ENCODE measurements at places on chromosomes 3 and 15.

DNA sequence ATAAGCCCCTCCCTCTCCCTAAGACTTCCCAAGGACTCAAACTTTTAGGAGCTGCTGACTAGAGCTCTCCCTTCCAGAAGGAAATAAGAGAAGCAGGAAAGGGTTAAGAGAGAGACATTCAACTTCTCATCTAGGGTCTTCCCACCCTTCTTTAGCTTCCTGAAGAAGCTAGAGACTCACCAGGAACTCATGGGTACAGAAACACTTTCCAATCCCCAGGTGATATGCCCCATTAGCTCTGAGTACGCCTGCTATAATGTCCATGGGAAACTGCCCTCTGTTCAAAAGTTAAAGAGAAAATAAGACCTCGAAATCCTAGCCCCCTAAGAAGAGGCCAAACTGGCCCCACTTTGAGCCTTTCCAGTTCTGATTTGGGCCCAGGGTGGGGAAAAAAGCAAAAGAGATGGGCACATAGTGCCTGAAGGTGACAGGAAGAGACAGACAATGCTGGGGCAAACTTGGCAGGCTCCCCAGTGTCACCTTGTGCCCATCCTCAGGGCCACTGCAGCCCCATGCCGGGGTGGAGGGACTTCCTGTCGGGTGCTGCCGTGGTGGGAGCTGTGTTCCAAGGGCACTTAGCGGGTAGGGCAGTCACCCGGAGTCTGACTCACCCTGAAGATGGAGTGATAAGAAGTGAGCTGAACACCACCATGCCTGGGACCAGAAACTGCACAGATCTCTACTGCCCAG is 29.5 kb downstream of the CCDC12 start:
- no peak for DNase-seq

DNA sequence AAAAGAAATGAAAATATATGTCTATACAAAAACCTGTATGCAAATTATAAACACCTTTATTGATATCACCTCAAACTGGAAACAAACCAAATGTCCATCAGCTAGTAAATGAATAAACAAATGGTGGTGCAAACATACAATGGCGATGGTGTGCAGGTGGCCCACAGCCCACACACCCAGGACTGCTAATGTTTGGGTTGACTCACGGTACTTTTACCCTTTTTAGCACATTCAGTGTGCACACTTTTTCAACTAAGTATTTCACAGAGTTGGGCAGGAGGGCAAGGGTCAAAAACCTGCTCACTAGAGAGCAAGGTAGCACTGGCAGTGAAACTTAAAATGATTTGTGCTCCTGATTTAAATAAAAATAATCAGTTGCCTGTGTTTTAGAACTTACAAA is 123.1 kb upstream of the BHLHE40 start:
- no peak for DNase-seq

- DNase-seq: no peak
Observed at GRCh38 chr3:60053526-60054265, 1003.9 kb upstream of the CFAP20DC start.

- no peak for DNase-seq
Observed at GRCh38 chr15:95653361-95653805, 677.1 kb upstream of the NR2F2 start.

GRCh38 chr15:101178931-101179330 is 72.9 kb downstream of the CHSY1 start:
- no peak for DNase-seq

GRCh38 chr3:158808697-158809096 is 6.8 kb downstream of the MFSD1 start:
- no peak for DNase-seq

DNA sequence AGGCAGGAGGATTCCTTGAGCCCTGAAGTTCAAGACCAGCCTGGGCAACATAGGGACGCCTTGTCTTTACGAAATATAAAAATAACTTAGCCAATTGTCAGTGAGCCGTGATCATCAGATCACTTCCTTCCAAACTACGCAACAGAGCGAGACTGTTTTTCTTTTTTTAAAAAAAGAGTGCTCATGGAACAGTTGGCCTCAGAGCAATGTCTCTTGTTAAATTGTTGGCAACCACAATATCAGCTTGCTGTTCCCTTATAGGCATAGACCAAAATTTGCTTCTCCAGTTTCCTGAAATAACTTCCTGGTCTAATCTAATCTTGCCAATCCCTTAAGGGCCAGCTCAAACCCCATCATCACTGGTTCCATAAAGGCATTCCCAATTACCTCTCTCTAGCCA is 93.3 kb upstream of the SLC4A7 start:
- DNase-seq: no peak

GRCh38 chr3:15391007-15391406 is 36.3 kb downstream of the METTL6 start:
- DNase-seq: no peak

DNA sequence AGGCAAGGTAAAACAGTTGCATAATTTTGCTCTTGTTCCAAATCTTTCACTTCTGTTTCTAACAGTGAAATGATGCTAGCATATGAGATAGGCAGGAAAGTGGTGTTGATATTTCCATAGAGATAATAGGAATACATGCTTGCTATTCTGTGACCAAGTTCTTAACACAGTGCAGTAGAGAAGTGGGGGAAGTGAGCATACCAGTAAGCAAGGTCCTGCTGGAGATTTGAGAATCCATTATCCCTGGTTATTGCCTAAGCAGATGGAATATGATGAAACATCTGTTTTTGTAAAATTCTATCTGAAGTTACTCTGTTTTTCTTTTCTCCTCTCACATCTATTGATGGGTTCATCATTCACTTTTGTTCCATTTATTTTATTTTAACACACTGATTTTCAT is 28.7 kb downstream of the USP8 start:
- DNase-seq: no peak

GRCh38 chr3:174505266-174505665 is 353.9 kb upstream of the NAALADL2 start:
- no peak for DNase-seq

DNA sequence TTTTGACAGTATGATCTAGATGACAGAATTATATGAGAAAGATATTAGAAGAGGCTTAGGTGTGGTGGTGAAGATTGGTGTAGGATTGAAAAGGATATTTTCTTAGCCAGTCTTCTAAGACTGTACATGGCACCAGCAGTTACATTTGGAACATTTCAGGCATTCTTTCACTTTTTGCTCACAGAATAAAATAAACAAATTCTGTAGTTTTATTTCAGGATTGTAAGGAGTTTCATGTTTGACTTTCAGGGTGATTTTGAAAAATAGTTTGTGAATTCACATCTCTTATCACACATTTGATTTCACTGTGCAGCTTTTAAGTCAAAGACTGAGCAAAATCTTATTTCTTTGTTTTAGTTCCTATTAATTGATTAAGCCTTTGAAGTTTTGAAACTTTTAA is 27.1 kb downstream of the DNAJC13 start:
- no peak for DNase-seq

DNA sequence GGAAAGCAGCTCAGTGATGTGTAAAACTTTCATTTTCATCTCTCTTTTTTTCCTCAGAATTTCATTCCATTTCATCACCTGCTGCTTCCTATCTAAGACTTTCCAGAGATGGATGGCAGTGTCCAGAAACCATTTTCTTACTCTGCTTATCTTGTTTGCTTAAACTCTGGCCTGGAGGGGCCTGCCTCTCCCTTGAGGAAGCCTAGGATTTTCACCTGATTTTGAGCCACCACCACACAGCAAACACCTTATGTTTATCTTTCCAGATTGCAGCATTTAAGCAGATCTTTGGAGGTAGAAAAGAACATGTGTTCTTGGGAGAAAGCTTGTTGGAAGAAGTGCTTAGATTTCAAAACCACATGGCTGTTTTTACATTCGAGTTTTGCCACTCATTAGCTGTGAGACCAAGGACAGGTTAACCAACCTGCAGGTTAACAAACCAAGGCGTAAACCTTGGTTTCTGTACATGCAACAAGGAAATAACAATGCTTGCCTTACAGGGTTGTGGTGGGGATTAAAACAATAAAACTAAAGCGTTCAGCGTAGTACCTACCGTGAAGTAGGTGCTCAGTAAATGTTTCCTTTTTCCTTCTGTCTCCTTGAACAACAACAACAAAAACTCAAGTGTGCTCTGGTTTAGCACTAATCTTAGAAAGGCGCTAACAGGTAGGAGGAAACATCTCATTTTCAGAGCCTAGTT is 120.3 kb downstream of the CLSTN2 start:
- DNase-seq: no peak
